ENCODE measurements at places on chromosomes 16 and 17.

- peak; percentile 60 for DNase-seq
These were observed 1.2 kb downstream of the NGFR start for GRCh38 chr17:49496183-49496866.

DNA sequence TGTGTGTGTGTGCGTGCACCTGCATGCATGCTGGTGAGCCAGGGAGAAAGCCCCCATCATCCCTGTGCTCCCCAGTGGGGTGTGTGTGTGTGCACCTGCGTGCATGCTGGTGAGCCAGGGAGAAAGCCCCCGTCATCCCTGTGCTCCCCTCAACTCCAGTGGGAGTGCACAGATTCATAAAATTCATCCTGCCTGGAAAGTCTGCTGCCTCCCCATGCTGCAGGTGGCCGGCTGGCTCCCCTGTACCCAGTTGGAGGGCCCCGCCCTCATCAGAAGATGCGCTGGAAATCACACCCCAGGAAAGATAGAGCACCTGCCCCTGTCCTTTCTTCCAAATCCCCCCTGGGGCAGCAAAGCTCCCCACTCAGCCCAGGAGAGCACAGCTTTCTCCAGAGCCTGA is 84.8 kb upstream of the DOC2B start:
- DNase-seq = no peak

GRCh38 chr16:89054261-89054661 is 39.4 kb upstream of the ACSF3 start:
- no peak for DNase-seq

- no peak for DNase-seq
These were observed 51.4 kb upstream of the CDR2 start for GRCh38 chr16:22425847-22426246.

- no peak for DNase-seq
These were observed 22.2 kb downstream of the SOST start for GRCh38 chr17:43736389-43736788.

- no peak for DNase-seq
These were observed 200.6 kb downstream of the FTO start for GRCh38 chr16:53904533-53904932.
